ENCODE measurements at places on chromosomes 11 and 22.

DNA sequence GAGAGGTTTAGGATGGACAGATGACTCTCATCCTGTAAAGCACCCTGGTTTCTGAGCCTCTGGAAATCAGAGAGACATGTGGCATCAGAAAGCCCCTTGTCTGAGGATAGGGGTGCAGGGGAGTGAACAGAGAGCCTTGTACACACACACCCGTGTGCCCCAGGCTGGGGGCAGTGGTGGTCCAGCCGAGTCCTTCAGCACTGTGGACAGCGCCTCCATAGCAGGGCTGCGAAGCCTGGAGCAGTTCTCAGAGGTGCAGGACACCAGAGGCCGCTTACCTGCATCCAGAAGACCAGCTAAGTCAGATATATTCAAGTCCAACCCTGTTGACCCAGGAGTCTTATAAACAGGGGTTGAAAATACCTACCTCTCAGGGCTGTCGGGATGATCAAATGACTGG lies 11.5 kb upstream of the IGSF9B start:
- no peak for DNase-seq

GRCh38 chr22:22129387-22129786 lies 115.2 kb upstream of the VPREB1 start:
- no peak for DNase-seq

- no peak for DNase-seq
These were observed 23.0 kb downstream of the PPIL2 start for GRCh38 chr22:21688706-21689381.

DNA sequence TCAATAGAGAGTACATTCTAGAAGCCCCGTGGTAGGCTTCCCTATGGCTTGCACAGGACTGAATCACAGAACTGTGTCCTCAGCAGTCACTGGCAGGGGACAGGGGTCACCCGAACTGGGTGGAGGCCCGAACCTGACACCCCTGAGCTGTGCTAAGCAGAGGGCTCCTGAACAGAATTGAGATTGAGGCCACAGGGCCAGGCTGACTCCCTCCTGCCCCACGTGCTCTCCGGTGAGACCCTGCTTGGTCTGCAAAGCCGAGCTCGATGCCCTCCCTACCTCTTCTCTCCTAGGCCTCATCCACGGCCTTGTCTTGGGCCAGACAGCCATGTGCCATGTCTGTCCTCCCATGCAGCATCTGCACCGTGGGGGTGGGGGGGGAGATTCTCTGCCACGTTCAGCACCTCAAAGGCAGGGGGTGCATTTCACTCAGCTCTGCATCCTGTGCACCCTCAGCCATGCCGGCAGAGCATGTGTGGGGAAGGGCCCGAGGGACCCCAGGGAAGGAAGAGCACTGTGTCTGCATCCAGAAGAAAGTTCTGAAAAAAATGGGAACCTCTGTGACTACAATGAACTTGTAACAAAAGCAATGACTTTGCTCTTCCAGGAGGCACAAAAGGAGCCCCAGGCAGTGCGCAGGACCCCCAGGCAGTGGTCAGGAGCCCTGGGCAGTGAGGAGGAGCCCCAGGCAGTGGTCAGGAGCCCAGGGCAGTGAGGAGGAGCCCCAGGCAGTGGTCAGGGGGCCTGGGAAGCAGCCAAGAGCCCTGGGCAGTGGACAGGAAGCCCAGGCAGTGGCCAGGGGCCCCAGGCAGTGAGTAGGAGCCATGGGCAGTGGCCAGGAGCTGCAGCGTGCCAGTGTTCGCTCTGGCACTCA lies 76.7 kb upstream of the SEPTIN5 start:
- DNase-seq, result no peak

DNA sequence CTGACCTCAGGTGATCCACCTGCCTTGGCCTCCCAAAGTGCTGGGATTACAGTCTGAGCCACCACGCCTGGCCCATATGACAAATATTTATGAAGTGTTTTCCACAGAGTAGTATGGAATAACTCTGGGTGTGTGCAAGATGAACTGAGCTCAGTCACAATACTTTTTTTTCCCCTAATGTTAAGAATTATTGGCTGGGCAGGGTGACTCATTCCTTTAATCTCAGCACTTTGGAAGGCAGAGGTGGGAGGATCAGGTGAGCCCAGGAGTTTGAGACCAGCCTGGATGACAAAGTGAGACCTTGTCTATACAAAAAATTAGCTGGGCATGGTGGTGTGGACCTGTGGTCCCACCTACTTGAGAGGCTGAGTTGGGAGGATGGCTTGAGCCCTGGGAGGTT lies 6.4 kb downstream of the PTPRJ start:
- no peak for DNase-seq

Data from NCI-H2107 (cell line).